ENCODE measurements at places on chromosomes 2 and 18.

DNA sequence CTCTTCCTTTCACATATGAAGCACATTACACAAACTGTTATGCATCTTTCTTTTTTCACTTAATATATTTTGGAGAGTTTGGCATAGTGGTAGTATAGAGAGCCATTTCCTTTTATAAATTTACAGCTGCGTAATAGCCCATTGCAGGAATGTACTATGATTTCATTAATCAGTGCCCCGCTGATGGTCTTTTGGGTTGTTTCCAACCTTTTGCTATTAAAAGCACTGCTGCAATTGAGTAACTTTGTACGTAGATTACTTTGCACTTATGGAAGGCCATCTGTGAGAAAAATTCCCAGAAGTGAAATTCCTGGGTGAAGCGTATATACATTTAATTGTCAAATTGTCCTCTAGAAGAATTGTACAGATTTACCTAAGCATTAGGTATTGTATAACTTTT lies 565.3 kb upstream of the ZNF804A start:
- no peak for DNase-seq

DNA sequence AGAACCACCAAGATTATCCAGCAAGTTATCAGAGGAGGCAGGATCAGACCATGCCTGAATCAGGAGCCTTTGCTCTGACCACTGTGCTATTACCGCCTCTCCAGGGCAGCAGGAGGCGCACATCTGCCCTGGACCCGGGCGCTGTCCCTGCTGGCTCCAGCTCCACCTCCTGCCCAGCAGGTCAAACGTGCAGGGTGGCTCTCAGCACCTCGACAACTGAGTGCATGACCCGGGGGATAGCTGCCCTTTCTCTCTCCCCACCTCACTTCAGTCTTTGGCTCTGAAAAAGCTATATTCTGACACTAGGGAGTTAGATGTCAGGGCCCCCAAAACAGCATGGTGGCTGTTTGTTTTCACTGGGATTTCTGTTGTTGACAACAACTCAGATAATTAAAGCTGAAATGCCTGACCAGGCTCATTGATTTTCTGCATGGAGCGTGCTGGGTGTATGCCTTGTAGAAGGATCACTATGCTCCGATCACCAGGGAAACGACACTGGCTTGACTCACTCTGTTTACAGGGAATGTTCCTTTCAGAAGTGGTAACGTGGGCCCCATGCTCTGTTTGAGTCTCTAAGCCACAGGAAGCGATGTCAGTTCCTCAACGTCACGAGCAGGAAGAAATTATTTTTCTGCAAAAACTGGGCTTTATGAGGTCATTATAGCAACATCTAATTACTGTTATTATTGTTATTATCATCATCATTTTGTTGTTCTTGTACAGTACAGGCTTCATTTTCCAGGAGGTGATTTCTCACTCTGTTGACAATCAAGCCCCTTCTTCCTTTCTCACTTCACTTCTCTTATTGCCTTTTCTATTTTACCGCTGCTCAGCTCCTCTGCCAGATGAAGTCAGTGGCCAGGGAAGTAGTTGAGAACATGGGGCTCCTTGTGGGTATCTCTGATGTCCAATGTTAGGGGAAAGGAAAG lies 125.6 kb downstream of the PLB1 start:
- peak; percentile 53 for DNase-seq

- DNase-seq, result no peak
Observed at GRCh38 chr2:240139011-240139441, 1.4 kb downstream of the OTOS start.

DNA sequence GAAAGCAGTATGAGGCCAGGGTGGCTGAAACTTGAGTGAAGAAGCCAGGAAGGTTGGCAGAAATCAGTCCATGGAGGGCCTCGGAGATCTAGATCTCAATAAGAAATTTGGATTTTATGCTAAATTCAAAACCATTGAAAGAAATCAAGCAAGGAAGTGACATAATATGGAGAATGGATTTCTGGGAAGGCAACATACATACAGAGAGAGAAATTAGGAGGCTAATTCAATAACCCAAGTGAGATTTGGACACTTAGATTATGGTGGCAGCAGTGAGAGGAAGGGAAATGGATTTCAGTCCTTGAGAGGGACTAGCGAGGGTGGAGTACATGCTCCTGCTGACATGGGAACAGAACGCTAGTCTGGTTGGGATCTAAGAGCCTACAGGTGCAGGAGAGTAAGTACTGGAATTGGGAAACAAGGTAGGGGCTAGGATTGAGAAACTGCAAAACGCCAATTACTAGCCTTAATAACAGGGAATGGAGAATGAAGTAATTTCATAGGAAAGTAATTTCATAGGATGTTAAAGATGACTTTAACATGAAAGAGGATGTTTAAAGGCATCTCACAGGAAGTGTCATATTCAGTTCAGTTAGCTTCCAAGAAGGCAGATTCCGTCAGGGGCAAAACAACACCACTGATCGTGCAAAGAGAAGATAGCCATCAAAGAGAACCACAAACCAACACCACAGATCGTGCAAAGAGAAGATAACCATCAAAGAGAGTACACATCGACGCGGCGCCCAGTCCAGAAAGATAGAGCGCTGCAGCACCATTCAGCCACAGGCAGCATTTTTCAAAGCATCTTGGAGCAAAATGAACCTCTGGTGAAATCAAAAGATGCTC lies 27.2 kb downstream of the CDKL4 start:
- peak; percentile 36 for DNase-seq

DNA sequence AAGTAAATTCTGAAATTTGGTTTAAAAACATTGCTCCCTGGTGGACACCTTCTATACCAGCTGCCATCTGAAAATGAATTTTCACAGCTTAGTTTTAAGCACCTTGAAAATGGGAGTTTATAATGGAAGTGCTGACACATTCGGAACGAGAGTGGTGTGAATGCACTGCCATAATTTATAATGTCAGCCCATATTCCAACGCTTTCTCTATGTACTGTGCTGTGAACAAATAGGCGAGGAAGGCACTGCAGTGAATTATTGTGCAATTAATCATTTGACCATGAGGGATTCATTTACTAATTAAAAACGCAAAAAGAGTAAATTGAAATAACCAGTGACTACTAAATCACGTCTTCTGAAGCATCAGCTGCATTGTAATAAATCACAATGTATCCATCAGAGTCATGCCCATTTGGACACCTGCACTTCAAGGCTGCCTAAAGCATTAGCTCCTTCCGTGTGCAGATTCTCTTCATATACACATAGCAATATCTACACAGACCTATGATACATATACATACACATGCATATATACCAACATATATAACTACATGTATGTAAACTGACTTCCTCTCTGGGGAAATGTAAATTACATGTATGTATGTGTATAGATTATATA lies 699.8 kb downstream of the GALR1 start:
- no peak for DNase-seq

GRCh38 chr18:14933049-14933851 lies 185.3 kb downstream of the ANKRD30B start:
- DNase-seq, result no peak
